ENCODE measurements at places on chromosomes 6 and 20.

GRCh38 chr6:168050225-168050880, 28.7 kb downstream of the FRMD1 start:
- DNase-seq = no peak

DNA sequence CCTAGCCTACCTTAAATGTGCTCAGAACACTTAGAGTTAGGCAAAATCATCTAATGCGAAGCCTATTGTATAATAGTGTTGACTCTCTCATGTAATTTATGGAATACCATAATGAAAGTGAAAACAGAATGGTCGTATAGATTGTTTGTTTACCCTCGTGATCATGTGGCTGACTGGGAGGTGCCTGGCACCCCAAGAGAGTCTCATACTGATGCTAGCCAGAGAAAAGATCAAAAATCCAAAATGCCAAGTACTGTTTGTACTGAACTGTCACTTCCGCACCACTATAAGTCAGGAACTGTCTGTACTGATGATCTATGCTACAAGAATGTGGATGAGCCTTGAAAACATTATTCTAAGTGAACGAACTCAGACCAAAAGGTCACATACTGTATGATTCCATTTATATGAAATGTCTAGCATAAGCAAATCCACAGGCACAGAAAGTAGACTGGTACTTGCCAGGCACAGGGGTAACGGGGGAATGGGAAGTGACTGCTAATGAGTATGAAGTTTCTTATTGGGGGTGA, 22.4 kb downstream of the ZMYND8 start:
- peak; percentile 89 for DNase-seq

GRCh38 chr6:170178561-170179477, 112.1 kb downstream of the DLL1 start:
- peak; percentile 89 for DNase-seq

- no peak for DNase-seq
Measured at GRCh38 chr20:47346172-47346571, 10.3 kb downstream of the ZMYND8 start.

DNA sequence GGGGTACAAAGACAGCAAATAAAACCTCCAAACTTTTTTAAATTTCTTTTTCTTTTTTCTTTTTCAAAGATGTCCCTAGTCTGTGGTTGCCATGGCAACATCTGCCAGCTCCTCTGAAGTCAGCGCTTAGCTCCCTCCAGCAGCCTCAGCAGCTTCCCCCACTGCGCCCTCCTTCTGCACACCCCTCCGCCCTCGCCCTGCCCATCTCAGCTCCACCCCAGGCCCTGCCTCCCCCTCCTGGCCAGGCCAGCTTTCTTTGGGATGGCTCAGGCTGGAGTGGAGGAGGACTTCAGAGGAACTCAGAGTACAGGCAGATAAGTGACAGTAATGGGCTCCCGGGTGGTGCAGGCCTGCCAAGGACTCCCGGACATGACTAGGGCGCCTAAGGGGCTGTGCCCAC, 104.6 kb downstream of the LRFN2 start:
- DNase-seq = no peak

- DNase-seq = no peak
Measured at GRCh38 chr6:97978855-97979271, 695.8 kb upstream of the MMS22L start.

DNA sequence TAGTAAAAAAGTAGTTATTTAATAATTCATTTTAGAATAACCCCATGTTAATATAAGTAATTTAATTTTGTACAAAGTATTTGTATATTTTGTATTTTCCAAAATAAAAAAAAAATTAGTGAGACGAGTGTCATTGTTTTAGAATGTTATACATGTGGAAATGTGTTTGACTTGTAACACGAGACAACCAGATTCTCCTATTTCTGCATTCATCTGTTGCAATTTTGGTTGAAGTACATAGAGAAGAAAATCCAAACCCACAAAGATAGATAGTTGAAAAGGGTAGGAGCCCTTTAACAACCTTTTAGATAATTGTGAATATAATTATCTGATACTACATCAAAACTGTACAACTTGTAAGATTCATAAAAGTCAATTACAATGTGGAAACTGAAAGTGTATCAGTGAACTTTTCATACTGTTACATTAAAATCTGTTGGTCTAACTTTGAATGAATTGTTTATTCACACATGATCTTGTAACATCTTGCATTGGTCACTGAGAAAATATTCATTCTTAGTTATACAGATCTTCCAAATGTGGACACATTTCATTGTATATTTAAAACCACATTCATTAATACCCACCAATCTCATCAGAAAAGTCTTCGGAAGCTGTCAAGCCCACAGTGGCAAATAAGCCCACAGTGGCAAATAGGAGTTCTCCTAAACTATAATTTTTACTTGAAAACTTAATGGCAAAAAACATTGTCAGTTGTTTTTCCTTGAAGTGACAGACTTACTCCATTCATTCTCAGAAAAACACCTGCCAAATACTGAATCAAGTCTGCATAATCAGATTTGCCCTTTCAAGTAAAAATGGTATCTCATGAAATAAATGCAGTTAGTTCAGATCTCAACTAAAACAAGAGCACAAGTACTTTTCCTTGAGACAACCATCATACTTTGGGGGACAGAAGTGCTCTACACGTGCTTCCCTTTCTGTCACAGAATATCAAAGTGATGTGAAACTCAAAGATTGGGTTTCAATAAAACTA, 52.8 kb downstream of the FKBP5 start:
- no peak for DNase-seq

DNA sequence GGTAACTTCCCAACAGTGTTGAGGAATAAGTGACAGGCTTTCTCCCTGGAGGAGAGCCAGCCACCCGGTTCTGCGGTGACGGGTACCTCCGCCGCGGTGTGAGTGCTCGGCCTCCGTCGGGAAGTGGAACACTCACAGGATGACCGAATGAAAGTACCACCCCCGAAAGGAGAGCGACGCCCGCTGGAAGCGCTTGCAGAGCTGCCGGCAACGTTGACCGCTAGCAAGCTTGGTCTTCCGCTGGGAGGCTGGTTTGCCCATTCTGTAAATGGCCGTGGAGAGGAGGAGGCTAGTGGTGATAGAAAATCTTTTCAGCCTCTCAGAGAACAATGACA, 614 bp upstream of the TMEM242 start:
- peak; percentile 82 for DNase-seq

DNA sequence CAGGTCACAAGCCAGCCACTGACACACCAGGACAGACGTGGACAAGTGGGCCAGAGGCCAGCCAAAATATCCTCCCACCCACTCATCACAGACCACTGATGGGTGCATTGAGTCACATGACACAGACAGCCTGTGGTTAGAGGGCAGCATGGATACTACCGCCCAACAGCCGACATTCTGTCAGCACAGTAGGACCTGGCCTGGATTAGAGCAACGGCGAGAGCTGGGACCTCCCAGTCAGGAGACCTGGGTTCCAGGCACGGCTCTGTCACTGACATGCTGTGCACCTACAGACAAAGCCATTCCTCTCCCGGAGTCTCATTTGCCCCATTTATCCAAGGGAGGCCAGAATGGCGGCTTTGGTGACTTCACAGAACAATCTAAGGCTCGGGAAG, 8.0 kb downstream of the ZNF335 start:
- no peak for DNase-seq

DNA sequence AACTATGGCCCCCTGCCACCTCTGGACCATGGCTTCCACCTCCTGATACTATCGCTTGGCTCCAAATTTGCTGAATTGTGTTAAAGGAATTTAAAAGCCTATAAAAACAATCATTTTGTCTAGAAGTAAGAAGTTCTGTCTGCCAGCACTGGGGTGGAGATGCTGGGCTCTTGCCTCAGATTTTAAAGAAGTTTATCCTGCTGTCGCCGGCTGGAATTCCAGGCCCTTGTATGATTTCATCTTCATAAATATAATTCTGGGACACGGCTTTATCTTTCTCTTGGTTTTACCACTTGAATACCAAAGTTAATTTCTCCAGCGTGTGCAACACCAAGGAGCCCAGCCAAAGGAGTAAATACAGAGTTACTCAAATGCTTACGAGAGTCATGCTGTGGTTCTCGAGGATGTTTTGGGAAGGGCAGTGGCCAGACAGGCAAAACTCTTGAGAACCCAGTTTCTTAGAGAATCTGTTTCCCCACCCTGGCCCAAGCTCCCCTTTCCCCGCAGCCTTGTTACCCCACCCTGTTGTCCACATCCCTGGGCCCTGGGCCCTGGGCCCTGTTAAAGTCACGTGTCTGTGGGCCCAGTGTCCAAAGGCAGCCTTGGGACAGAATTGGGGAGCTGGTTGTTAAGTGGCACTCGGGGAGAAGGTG, 31.9 kb downstream of the C6orf89 start:
- DNase-seq = peak; percentile 98

- no peak for DNase-seq
Measured at GRCh38 chr20:8306937-8307336, 174.9 kb downstream of the PLCB1 start.

- peak; percentile 60 for DNase-seq
Measured at GRCh38 chr6:113291751-113292445, 565.2 kb upstream of the MARCKS start.

DNA sequence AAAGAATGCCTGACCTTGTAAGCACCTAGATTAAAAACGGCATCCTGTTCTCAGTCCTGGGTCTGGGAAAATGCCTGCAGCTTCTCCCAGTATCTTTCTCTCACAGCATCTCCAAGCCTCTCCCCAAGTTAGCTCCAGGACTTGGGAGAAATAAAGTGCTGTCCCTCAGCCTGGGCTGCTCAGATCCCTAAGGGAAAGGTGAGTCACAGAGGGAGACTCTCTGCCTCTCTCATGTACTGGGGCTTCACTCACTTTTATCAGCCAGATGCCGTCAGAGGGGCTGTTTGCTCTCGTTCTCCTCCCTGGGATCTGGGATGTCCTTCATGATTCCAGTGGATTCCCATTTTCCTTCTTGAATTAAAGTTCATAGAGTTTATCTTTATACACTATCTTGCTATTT, 293.6 kb downstream of the COL12A1 start:
- DNase-seq = no peak

DNA sequence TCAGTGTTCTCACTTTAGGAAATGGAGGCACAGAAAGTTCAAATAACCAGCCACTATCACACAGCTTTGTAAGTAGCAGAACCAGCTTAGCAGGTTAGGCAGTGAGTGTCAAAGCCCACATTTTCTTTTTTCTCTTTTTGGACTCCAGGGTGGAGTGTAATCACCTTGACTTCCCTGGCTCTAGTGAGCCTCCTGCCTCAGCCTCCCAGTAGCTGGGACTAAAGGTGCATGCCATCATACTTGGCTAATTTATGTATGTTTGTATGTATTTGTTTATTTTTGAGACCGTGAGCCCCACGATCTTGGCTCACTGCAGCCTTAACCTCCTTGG, 7.8 kb upstream of the NCOA3 start:
- DNase-seq = no peak

DNA sequence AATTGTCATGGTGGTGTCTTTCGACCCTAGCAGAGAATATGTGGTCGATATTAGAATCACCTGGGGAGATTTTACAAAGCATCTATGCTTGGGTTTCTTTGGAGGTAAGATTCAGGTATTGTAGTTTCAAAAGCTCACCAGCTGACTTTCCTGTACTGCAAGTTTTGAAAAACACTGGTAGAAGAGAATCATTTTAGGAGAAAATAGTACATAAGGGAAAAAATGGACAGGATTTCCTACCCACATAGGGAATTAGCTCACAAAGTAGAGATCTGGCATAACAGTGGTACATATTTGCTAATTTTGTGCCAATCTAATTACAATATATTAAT, 27.4 kb upstream of the ABT1 start:
- no peak for DNase-seq

- no peak for DNase-seq
Measured at GRCh38 chr6:11364971-11365397, 132.5 kb upstream of the NEDD9 start.

DNA sequence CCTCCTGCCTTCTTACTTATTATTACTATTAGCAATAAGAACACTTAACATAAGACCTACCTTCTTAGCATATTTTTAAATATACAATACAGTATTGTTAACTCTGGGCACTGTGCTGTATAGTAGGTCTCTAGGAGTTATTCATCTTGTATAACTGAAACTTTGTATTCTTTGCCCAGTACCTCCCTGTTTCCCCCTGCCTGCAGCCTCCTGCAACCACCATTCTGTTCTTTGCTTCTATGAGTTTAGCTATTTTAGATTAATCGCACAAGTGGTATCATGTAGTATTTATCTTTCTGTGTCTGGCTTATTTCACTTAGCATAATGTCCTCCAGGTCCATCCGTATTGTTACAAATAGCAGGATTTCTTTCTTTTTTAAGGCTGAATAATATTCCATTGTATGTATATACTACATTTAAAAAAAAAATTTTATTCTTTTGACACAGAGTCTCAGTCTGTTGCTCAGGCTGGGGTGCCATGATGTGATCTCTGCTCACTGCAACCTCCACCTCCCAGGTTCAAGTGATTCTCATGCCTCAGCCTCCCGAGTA, 4.4 kb downstream of the C6orf89 start:
- DNase-seq = no peak

DNA sequence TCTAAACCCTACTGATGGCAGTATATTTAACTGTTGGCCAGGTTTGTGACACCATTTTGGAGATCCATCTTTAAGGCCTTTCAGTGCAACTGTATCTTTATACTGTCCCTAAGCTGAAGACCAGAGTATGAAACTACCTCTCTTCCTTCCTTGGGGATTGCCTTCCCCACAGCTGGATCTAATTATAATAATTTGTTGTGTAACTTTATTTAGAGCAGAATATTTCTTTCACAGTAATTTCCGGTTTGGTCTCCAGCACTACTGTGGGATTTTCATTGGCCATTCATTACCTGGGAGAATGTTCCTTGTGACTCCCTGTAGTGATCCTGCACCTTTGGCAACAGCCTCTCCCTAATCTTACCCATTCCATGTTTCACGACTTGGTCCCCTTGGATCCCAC, 75.2 kb downstream of the AKAP7 start:
- peak; percentile 69 for DNase-seq

GRCh38 chr6:163668061-163668426, 253.5 kb downstream of the QKI start:
- DNase-seq = no peak

- no peak for DNase-seq
Measured at GRCh38 chr6:149897855-149898744, at the start of gene RAET1E. TSS of gene RAET1E (minus strand) at chr6:149898113. CDS start at chr6:149890901, 7,212 bp downstream.

DNA sequence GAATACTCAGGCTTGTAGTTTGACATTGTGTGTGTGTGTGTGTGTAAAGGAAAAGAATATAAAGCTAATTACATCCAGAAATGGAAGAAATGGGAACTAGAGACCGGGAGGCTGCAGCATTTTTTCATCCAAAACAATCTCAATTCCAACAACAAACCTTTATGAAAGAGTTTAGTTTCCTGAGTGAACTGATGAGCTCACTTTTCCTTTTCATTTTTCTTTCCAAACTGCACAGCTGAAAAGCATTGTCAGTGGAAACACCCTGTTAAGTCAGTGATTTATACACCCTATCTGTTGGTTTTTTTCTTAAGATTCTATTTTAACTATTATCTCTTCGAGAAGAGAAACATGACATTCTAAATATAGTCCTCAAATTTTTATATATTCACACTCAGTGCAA, 130.9 kb downstream of the RFPL4B start:
- peak; percentile 50 for DNase-seq

GRCh38 chr6:157732007-157732406, 91.0 kb upstream of the SNX9 start:
- no peak for DNase-seq

- peak; percentile 96 for DNase-seq
Measured at GRCh38 chr6:146914489-146915483, 289.4 kb upstream of the STXBP5 start.

- DNase-seq = peak; percentile 28
Measured at GRCh38 chr6:14824484-14825275, 421.2 kb upstream of the JARID2 start.

- DNase-seq = no peak
Measured at GRCh38 chr20:58192567-58192966, 35.9 kb downstream of the ANKRD60 start.

Data from AG10803 (cell line).